NCI-H2107 (cell line): ENCODE measurements at places on chromosomes 13 and 19.

DNA sequence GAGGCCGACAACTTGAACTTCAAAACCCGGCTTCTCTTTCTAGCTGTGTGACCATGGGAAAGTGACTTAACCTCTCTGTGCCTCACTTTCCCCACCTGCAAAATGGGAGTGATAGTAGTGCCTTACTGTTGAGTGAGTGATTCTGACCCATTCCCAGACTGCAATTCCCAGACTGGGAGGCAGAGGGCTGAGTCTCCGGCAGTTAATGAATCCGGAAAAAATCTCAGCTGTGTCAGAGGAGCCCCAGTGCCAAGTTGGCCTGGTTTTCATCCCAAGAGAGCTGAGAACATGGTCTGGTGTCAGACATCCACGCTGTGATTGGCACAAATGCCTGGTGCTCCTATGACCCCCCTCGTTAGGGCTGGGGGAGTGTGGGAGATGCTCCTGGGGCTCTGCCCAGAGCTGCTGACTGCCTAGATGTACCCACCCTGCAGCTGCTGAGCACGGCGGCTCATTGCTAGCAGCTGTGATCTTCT, 50.0 kb downstream of the PIN1 start:
- DNase-seq, result no peak

DNA sequence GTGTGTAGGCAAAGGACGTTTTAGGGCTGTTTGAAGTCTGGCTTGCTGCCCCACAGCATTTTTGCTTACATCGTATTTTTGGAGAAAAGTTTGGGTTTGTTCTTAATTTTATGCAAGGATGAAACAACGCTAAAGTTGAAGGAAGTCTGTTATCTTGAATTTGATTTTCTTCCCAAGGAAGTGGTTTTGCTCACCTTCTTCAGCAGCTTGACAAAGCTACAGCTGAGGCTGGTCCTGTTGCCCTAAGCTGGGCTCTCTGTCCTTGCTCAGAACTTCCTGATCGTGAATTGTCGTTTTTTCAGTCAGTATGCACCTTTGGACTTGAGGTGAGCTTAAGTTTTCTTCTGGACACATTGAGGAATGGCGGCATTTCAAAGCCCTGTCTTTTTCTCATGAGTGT, 62.1 kb upstream of the GSX1 start:
- DNase-seq, result no peak

DNA sequence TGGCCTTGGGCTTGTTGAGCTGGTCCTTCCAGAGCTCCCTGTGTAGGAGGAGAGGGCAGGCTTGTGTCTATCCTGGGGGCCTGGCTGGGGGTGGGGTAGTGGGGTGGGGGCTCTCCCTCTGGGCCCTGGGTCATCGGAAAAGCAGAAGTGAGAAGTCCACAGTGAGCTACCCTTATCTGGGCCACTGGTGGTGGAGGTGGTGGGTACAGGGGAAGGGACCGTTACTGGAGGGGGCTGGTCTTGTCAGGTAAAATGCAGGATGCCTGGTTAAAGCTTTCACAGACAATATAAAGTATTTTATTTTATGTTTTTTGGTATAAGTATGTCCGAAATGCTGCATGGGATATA, 342 bp upstream of the SIGLEC10 start:
- DNase-seq, result no peak

DNA sequence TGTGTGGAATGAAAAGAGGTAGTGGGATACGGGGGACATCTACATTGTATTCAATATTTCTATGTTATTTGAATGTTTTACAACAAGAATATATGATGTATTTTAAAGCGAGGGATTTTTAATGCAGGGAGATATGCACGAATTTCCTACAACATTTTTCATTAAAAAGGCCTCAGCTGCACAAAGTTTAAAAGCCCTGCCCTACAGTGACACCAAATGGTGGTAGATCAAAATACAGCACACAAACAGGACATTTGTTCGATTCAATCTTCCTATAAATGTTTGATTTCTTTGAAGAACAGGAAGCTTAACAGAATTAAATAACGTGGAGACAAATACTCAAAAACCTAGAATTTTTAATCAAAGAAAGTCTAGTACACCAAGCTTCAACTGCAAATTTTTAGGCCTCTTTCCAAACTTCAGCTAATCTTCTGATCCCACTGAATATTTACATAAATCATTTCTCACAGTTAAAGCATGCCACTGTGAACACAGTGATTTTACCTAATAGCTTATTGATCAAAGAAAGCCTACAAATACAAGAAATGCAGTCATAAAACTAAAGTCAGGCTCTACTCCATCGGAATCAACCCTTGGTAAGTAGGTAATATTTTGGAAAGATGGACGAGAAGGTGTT, 257.2 kb downstream of the DIAPH3 start:
- DNase-seq, result peak; percentile 1

- DNase-seq, result no peak
These were observed 4.6 kb downstream of the AXL start for GRCh38 chr19:41223431-41224234.

GRCh38 chr19:20413705-20414104, 151.9 kb downstream of the ZNF737 start:
- DNase-seq, result no peak

DNA sequence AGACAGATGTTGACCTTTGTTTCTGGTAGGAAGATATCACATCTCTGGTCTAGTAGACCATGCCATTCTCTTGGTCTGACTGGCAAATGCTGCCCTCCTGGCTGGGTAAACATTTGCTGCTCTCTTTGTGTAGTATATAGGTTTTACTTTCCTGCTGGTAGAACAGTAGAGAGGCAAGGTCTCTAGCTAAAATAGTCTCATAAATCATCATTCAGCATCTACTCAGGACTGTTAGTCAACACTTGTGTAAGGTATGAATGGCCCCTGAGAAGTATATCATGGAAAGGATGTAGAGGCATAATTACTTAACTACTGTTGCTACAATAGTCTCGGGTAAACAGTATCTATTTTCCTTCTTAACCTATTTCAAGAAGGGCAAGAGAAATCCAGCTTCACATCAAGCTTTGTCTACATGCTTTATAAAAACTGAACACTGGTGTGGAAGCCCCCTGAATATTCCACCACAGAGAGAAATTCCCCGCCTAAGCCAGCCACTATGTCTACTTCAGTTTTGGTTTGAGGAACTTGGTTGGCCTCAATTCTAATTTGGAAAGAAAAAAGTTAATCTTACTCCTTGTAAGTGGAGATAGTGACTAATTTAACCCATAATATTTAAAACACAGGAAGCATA, 18.4 kb upstream of the MYCBP2 start:
- peak; percentile 41 for DNase-seq

DNA sequence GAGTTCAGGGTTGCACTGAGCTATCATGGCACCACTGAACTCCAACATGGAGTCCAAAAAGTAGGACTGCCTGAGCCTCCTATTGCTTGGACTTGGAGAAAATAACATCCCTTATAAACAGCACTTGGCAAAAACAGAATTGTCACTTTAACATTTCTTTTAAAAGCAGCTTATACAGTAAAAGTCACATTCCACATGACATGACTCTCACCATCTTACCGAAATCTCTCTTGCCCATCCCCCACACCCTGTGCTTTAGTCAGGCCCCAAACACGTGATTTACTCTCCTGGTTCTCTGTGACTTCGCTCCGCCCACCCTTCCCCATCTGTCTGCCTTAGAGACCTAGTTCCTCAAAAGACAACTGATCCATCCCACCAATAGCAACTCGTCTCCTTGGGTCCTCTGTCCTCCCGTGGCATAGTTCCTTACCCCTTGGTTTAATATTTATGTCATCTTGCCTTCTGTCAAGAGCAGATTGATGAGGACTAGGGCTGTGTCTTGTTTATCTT, 4.6 kb downstream of the SAFB start:
- no peak for DNase-seq

DNA sequence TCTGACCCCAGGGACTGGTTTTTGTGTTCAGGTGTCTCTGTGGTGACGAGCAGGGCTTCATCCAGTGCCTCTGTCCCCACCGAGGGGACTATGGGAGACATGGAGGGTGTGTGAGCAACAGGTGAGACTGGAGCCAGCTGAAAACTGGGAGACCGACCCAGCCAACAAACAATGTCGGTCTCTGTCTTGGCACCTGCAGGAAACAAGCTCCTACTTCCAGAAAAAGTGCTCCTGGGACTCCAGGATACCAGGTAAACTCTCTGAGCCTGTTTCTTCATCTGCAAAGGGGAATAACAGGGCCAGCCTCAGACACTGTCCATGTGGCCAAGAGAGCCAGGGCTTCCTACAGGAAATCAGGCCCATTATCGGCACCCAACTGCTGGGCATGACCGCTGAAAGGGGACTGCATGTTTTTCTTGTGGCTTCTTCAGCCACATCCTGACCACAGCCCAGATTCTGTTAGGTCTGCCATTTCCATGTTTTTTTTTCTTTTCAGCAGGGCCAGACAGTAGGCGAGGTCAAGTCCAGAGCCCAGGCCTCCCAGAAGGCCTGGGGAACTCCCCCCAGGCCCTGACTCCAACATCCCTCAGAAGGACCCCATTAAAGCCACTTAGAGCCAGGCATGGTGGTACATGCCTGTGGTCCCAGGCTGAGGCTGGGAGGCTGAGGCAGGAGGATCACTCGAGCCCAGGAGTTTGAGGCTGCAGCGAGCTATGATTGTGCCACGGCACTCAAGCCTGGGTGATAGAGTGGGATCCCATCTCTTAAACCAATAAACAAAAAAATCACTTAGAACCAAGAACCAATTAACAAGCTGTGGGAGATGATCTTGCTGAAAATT, 836 bp upstream of the BST2 start:
- DNase-seq, result no peak

- DNase-seq, result no peak
These were observed 1528.2 kb downstream of the EFNB2 start for GRCh38 chr13:105007166-105007808.

- DNase-seq, result no peak
These were observed 489 bp downstream of the CCNE1 start for GRCh38 chr19:29812080-29812880.

DNA sequence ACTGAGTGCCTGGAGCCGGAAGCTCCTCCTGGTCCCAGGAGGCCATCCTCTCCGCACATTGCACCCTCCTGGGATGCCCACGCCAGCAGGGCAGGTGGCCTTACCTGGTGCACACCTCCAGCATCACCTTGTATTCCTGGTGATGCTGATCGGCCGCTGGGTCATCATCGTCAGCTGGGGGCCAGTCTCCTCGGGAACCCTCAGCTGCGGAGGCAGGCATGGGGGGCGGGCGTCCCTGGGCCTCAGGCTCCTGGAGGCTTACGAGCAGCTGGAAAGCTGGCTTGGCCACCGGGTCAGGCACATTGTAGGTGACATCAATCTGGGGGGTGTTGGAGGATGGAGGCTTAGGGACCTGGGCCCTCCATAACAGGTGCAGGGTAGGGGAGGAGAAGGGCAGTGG, 13.7 kb downstream of the F2RL3 start:
- DNase-seq, result no peak

- DNase-seq, result no peak
These were observed 6.0 kb upstream of the BSG start for GRCh38 chr19:566403-566802.

DNA sequence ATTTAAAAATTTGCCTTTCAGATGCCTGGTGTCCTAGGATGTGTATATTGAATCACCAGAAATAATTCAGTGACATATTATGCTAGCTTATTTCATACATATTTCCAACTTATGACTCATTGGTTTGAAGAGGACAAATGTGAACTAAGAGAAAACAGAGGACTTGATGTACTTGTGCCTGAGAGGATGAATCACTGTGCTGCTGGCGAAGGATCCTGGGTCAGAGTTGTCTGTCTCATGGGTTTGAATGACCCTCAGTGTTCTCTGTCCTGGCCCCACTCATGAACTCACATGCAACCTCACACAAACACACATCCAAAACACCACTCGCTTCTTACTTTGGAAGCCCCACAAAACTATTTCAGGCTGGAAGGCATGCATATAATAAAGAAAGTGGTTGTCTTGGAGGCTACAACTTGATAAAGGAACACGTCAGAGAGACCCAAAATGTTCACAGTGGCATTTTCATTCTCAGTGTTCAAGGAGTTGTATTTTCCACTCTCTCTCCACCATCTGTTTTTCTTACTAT, 129.0 kb upstream of the SPRY2 start:
- no peak for DNase-seq

GRCh38 chr13:48993150-48993549, 17.4 kb downstream of the FNDC3A start:
- DNase-seq, result no peak
